ENCODE measurements at places on chromosomes 6 and 20.
A peak's percentile ranks its signal among the peaks of the same experiment; 100 is the strongest.

GRCh38 chr6:157908369-157909281 lies 73.0 kb upstream of the SYNJ2 start:
- no peak for DNase-seq

GRCh38 chr6:108127826-108128225 lies 38.0 kb upstream of the NR2E1 start:
- DNase-seq, result no peak

DNA sequence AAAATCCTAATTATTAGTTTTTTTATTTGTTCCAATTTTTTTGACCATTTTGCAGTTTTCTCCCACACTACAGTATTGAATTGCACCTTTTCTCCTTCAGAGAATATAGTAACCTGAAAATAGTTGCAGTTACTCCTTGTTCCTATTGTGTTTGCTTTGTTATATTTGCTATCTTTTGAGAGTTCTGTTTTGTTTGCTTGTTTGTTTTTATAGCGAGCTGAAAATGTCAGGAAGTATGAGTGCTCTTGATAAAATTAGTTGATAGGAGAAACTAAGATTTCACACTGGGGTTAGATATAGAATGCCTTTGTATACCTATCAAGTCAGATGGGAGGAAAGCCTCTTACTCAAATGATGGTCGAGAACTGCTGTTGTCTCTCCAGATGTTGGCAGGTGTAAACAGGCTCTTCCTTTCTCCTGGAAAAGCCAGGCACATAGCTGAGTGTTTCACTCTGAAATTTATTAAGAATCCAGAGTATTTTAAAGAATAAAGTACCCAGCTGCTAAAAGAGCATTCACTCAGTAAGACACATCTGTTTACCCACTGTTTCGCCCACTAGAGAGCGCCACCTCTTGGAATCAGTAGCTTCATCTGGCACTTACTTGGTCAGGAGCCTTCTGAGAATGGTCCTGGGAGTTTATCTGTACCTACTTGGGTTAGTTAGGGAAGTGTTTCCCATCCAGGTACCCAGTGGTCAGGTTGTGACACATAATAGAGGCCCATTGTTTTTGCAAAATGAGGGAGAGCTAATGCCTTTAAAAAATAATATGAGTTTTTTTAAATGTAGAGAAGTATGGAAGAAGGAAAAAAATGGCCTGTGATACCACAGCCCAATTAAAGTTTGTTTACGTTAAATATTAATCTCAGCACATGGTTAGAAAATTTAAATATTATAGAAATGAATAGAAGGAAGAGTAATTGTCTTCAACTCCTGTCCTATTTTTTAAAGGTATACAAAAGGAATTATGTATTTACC lies 11.2 kb downstream of the NT5DC1 start:
- DNase-seq, result peak; percentile 56

DNA sequence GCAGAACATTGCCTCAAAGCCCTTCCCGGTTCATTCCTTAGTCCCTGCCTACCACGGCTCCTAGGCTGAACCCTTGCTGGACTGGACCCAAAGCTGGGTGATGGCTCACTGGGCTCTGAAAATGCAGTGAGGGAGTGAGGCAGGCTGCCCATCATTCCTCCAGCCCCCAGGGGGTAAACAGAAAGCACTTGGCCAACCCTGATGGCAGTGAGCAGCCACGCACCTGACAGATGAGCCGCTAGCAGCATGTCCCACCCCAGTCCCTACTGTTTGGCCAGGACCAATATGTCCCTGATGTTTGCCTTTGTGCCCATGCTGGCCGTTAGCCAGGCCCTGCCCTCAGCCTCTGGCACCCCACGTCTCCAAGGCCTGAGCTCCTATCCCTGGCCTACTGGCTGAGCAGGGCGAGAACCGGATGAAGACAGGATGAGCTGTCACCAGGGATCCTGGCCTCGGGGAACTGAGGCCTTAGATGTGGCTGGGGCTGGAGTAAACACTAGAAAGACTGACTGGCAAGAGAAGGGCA lies 19.4 kb upstream of the BAK1 start:
- no peak for DNase-seq

GRCh38 chr6:26306232-26306631 lies 58.8 kb upstream of the BTN3A2 start:
- no peak for DNase-seq

DNA sequence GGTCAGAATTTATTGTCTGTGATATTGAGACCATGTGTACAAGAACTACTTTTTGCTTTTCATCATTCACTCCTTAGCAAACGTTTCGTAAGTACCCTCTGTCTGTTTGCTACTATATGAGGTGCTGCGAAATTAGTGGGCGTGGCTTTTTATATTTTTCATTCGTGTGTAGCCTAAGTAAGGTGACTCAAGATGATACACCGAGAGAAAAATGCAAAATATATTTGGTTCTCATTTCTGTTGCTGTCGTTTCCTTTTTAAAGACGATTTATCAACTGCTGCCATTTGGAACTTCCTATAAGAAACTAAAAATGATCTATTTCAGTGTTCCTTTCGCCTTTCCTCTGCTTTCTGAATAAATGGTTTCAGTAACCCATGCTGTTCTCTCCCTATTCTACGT lies 61.2 kb downstream of the VAPB start:
- DNase-seq, result no peak

DNA sequence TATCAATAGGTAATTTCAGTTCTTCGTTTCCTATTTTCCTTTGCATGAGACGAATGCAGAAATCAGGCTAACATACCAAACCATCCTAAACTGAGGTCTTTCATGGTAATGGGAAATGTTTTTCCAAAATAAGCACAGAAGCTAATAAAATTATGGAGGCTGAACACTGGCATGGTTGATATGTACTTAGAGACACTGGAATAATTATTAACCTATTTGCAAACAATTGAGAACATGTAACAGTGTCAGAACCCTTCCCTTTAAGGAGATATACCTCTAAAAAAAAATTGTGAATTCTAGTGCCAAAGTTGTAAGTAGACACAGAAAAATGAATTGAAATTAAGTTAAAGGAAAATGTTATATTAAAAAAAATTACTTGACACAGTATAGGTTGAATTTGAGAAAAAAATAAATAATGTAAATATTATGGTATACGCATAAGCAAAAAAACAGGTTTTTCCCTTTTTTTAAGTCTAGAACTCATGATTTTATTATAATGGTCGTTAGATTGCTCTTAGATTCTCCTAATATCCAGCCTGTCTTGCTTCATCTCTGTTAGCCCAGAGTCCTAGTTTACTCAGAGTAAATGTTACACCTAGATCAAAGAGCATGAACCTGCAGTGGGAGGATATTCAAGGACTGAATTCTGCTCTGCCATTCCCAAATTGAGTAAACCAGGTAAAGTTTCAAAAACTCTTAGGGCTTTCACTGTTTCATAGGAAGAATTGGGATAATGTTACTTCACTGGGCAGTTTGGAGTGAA lies 1.7 kb downstream of the SLC17A2 start:
- DNase-seq, result no peak

DNA sequence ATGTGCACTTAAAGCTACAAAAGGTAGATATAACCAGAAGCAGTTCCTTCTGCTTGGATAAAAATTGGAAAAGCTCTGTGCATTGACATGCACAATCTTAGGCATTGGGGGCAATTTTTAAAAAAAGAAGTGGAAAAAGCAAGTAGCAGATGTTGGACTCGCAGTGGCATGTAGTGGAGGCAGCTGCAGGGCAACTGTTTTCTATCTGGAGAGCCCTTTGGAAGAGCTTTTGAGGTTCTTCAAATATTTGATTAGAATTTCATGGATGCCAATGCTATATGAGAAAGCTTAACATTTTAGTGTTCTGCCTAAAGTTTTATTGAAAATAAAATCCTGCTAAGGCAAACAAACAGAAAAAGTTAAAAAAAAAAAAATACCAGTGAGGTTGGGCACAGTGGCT lies 388.3 kb upstream of the RNF217 start:
- DNase-seq, result no peak

DNA sequence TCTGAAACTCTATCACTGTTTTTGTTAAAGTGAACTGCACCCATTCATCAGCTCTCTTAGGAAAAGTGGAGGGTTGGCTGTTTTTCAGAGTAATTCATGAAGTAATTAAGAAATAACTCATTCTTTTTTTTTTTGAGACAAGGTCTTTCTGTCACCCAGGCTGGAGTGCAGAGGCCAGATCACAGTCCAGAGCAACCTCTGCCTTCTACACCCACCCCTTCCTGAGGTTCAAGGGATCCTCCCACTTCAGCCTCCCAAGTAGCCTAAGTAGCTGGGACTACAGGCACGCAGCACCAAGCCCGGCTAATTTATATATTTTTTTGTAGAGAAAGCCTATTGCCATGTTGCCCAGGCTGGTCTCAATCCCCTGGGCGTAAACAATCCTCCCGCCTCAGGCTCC lies 2.6 kb downstream of the ZNFX1 start:
- no peak for DNase-seq

DNA sequence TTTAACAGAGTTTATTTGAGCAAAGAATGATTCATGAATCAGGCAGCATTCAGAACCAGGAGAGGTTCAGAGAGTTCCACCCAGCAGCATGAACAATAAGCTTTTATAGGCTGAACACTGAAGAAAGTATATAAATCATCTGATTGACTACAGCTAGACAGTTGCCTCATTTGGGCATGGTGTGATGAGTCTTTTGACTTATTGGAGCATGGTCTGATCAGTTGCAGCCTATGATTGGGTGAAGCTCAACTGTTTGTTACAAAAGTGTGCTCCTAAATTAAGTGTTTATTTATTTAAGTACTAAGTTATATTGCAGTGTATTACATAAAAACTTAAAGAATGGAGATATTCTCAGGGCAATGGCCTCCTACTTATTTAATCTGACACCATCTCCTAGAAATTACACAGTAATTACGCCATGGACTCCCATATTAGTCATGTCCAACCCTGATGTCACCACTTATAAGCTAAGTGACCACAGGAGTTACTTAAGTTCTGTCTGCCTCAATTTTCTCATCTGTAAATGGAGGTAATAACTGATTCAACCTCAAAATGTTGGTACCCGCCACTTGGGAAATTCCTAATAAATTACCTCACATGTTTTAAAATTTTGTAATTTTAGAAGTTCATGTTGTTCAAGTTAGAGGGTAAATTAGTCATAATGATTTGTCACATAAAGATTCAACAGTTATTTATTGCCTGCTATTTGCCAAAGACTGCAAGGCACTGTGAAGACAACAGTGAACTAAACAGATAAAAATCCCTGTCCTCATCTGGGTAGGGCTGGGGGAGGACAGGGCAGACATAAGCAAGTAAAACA lies 15.2 kb upstream of the ROS1 start:
- DNase-seq, result no peak

GRCh38 chr6:33126101-33126714 lies 50.4 kb downstream of the HLA-DPB1 start:
- DNase-seq, result peak; percentile 80

DNA sequence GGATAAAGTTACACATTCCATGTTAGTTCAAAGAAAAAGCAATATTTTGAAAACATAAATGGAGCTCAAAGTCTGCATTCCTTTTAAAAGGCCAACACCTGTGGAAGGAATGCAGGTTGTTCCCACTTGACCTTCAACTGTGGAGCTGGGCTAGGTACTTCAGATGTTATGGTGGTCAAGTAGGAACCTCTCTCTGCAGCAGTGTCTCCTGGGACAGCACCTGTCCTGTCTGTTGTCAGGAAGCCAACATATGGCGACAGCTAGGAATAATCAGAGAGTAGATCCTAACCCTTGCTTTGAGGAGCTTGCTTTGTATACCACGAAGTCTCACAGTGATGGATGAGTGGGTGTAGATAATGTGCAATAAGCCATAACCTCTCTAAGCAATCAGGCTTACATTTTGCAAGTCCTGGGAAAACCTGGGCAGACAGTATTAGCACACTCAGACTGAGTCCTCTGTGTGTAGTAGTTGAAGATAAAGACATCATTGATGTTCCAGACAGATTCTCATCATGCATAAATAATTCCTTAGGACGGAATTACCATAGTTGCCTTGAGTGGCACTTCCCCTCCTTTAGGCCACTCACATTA lies 347.5 kb downstream of the PRL start:
- no peak for DNase-seq

DNA sequence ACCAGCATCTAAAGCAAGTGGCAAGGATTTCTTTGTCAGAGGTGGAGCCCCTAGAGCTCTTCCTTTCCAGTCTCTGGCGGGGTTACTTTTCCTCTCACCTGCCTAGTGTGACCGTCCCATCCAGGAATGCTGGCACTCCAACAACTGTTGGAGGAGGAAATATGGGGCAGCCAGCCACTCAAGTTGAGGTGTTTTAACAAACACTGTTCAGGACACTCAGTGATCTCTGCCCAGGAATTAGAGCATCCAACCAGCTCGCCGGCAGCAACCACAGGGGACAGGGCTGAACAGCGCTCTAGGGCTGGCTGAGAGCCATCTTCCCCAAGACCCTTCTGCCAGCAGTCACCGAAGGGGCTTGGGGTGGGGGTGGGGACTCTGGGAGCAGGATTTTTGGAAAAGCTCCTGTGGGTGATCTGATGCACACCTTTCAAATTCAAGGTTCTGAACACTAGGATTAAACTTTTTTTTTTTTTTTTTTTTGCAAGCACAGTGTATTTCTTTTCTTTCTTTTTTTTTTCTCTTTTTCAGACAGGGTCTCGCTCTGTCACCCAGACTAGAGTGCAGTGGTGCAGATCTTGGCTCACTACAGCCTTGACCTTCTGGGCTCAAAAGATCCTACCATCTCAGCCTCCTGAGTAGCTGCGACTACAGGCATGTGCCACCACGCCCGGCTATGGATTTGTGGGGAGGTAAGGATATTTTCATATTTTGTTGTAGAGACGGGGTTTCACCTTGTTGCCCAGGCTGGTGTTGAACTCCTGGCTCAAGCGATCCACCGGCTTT lies 28.4 kb upstream of the KCNK16 start:
- no peak for DNase-seq

- DNase-seq, result no peak
These were observed 40.7 kb upstream of the MROH8 start for GRCh38 chr20:37219751-37220668.

DNA sequence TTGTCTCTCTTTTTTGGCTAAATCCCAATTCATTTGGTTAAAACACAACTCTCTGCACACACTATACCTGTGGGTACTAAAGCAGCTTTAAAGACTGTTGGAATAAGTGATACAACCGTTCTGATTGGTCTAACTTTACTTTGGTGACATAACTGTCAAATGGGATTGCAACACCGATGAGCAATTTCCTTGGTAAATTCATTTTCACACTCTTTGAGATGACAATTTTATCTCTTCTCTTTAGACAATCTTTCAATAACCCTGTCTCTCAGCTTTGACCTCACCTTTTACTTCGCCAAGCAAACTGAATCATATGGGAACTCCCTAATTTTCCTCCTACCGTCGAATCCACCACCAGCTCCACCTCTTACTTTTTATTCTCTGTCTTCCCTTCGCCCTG lies 60.8 kb downstream of the ECT2L start:
- DNase-seq, result no peak

DNA sequence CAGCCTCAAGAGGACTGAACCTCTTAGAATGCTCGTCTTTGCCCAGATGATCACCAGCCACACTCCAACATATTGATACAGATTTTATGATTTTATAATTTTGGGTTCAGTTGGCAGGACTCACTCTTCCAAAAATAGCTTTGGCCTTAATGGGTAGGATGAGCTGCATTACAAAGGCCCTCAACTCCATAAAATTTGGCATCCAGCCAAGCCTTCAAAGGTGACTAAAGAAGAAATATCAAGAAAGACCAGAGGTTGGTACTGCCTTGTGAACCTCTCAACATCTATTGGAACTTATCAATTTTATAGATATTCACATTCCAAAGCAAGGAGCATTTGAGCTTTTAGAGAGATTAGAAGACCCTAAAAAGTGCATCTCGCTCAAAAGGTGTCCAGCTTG lies 48.4 kb upstream of the SNAP25 start:
- DNase-seq, result no peak

Data from activated naive CD4-positive, alpha-beta T cell treated with anti-CD3 and anti-CD28 coated beads, Interleukin-2, amount 10 ng/mL, durations not matched to agents 7 days and 5 days (primary cell).